ENCODE measurements at places on chromosomes 3 and 15.

DNA sequence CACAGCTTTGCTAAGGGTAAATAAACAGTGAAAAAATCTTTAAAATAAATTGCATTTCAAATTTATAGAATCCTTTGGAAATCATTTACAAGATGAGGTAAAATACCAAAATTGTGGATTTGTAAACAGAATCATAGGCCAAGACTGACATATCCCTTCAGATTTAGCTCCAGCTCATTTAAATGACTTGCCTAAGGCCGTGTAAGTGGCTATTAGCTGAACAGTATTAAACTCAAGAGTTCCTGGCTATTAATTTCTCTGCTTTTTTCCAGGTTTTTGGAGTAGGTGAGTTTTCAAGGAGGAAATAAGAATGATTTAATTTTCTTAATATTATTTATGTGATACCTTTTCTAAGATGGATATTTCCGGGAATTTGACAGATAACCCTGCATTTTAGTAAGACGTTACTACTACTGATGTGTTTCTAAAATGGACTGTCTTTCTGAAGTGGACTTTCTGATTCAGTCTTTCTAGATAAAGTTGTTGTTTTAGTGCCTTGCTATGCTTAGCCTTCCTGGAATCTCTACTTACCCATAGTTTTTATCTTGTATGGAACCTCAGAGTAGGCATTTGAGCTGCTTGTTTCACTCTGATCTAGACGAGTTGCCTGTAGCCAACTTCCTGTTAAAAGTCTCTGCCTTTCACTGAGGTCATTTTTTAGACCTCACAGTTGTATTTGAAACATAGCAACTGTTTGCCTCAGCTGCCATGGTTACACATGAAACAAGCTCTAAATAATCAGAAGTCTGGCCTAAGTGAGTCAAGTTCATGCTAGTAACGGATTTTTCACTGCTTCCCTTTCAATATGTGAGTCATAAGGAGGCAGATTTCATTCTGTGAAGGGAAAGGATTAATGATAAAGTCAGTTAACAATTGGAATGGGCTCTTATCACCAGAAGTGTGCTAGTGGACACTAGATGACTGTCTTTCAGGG, 127.0 kb downstream of the KLHL25 start:
- DNase-seq = no peak

- no peak for DNase-seq
Measured at GRCh38 chr3:86790884-86791549, 199.9 kb downstream of the VGLL3 start.

GRCh38 chr3:58536501-58537411, at the start of gene ACOX2:
ACOX2 (minus strand) TSS chr3:58537190; CDS start chr3:58535106, 2,084 bp downstream.
- no peak for DNase-seq

DNA sequence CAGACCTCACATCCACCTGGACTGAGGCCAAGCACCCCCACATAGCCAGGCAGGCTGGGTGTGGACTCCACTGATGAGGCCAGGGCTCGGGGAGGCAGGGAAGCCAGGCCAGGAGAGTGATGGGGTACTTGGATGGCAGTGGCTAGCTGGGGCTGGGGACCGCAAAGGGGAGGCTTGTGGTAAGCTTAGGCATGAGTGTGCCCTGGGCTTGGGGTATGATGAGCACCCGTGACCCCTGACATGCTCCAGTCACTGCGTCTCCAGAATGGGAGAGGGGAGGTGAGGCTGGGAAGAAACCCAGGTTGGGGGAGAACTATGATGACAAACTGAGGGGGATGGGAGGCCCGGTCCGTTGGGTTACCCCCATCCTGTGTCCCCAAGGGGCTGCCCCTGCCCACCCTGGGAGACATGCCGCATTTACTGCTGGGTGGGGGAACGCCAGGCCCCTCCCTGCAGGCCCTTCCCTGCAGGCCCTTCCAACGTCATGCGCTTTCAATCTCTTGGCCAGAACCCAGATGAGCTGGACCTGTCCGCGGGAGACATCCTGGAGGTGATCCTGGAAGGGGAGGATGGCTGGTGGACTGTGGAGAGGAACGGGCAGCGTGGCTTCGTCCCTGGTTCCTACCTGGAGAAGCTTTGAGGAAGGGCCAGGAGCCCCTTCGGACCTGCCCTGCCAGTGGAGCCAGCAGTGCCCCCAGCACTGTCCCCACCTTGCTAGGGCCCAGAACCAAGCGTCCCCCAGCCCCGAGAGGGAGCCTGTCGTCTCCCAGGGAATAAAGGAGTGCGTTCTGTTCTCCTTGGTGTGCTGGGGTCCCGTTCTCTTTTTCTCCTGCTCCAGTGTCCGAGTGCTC, 34.1 kb downstream of the TSPAN3 start:
- DNase-seq = no peak

DNA sequence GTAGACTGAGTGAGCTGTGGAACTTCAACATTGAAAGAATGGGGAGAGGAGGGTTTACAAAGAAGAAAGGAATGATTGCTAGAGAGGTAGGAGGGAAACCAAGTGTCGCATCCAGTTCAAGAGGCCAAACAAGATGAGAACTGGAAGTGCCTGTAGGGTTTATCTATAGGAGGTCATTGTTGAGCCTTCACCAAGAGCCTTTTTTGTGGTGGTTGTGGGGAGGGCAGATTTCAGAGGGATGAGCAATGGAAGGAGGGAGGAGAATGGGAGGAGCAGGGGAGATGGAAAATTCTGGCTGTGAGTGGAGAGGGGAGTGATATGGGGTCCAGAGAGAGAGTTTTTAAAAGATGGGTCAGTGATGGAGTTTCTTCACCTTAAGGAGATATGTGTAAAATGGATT, 8.5 kb downstream of the PDIA5 start:
- DNase-seq = no peak

GRCh38 chr3:113275583-113275928, 64.2 kb downstream of the BOC start:
- no peak for DNase-seq

GRCh38 chr3:8732413-8732812, 1.2 kb upstream of the CAV3 start:
- DNase-seq = no peak

DNA sequence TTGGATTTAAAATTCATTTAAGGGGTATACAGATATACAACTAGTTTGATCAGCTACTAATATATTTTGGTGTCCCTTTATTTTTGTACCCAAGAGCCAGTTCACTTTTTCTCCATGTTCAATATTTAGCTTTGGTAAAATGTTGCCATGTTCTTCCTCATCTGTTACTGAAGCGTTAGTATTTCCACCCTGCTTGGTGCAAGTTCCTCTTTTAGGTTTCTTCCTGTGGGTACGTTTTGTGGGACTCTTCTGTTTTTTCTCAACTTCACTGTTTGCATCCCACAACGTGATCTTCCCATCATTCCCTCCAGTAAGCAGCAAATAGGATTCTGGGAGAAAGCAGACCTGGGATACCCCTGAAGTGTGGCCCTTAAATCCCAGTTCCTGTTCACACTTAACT, 14.1 kb downstream of the WDR53 start:
- no peak for DNase-seq

GRCh38 chr3:119870512-119870911, 88.6 kb downstream of the NR1I2 start:
- no peak for DNase-seq

DNA sequence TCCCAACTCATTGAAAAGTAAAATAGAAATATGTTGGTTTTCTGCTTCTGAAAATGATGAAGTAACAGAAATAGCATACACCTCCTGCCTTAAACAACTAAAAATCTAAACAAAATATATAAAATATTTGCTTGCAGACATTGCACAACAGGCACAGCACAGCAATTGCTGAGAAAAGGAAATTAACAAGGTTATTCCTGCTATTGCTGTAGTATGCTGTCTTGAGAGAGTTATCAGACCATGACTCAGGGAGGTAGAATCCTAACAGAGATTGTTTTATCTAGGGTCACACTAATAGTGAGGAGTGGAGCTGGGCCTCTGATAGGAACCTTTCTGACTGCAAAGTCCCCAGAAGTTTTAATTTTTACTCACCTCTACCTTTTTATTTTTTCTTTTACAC, 72.6 kb downstream of the ZBTB20 start:
- no peak for DNase-seq

GRCh38 chr3:34016925-34017587, 218.6 kb downstream of the PDCD6IP start:
- DNase-seq = no peak

DNA sequence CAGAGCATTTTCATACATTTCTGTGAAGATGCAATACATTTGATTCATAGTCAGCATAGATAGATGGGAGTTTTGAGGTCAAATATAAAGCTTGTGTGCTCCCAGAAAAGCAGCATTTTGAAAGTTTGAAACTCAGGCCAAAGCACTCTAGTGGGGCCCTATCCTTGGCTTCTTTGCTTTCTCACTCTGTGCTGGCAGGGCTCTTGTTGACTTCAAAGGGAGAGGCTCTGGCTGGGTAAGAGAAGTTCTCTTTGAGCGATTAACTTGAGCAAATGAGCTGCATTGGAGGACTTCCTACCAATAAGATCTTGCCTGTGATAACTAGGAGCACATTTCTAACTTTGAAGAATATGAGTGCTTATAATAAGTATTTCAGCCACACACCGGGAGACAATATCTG, 214.0 kb upstream of the RARB start:
- DNase-seq = no peak

GRCh38 chr15:33865416-33865815, 102.9 kb upstream of the CHRM5 start:
- no peak for DNase-seq

- DNase-seq = no peak
Measured at GRCh38 chr3:9732080-9732739, 675 bp downstream of the BRPF1 start.

GRCh38 chr3:28212681-28213080, 28.7 kb upstream of the CMC1 start:
- DNase-seq = no peak

GRCh38 chr3:141452045-141452444, 34.8 kb upstream of the RASA2 start:
- DNase-seq = no peak

DNA sequence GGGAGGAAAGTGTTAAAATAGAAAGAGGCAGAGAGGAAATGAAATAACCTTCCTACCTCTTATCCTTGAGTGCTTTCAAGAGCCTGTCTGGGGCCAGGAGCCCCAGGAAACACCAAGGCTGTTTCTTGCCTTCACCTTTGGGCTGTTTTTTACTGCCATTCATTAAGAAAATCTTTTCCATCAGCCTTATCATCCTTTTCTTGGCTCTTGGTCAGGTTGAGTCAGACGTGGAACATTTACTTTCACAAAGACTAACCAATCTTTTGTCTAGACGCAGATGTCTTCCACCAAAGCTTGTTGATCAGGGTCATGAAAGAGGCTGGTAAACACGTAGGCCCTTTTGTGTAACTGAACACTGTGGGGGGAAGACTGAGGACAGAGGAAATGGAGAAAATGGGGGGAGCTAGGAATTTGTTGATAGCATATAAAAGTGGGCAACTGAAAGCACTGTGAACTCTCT, 151.0 kb upstream of the THBS1 start:
- DNase-seq = no peak
